Activated naive CD8-positive, alpha-beta T cell treated with anti-CD3 and anti-CD28 coated beads, Interleukin-2, amount 50 U/mL, for 16 hours (primary cell): ENCODE measurements at places on chromosomes 2 and 18.

GRCh38 chr18:55319459-55320193 lies 268.4 kb downstream of the TCF4 start:
- no peak for DNase-seq

- no peak for DNase-seq
Observed at GRCh38 chr2:195475336-195475735, 181.7 kb upstream of the SLC39A10 start.

DNA sequence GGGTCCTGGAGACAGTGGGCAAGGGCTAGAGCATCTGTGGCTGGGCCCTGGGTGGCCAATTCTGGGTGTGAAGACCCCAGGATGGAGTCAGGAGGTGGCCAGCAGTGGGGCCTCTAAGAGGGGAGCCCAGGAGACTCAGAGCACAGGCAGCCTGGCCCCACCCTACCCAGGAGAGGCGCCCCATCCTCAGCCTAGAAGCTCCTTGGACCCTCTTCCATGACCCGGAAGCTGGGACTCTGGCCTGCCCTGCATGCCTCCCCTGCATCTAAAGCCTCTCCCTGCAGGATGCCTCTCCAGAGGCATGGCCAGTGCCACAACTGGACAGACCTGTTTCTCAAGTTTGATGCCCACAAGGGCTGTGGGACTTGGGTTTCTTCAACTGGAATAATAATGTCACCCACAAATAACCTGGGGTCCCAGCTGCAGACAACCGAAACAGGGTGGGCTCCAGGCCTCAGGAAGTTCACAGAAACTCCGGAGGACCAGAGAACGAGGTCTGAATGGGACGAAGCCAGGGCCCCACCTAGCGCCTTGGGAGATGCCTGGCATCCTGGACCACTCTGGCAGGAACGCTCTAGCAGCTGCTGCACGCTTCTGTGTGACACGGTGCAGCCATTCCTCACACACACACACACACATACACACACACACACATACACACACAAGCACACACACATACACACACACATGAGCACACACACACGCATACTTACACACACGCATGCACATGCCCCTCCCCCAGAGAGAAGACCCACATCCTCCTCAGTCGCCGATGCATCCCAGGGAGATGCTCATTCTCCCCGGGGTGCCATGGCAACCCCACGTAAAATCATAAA lies 16.4 kb downstream of the KCNIP3 start:
- no peak for DNase-seq

- no peak for DNase-seq
Observed at GRCh38 chr2:2942906-2943305, 434.7 kb downstream of the EIPR1 start.

DNA sequence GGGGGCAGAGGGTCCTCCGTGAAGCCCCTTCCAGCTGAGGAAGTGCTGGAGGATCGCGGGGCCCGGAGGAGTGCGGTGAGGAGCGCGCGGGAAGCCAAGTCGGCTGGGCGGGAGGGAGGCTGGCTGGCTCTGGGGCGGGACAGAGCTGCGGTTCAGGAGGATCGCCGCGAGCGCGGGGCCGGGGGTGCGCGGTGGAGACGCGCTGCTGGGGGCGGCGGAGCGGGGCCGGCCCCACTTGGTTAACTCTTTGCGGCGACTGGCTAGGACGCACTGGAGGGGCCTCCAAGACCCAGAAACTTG lies 464 bp downstream of the CYBRD1 start:
- no peak for DNase-seq

DNA sequence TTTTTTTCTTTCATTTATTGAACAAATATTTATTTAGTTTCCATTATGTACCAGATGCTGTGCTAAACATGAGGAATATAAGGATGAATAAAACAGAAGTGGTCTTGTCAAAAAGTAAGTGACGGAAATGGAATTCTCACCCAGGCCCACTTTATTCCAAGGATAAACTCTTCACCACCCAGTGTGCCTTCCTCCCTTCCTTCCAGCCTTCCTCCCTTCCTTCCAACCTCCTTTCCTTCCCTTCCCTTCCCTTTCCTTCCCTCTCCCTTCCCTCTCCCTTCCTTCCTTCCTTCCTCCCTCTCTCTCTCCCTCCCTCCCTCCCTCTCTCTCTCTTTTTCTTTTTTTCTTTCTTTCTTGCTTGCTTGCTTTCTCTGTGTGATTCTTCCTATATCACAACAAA lies 240.8 kb downstream of the DPP10 start:
- DNase-seq = no peak

- no peak for DNase-seq
Observed at GRCh38 chr2:96957244-96957643, 29.1 kb downstream of the FAM178B start.

DNA sequence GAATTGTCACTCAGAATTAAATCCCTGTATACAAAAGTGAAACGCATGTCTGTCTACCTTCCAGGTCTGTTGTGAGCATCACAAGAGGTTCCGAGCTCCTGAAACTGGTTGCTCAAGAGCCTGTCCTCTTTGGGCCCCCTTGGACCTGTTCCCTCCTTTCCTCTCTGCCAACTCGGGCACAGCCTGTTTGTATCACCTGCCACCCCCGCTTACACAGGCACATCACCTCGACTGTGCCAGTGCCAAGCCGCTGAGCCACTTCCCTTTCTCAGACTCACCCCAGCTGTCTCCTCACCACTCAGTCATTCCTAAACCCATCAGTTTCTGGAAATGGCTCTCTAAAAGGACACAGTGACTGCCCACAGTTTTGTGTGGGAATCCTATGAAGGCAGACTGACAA lies 3.1 kb downstream of the EFR3B start:
- no peak for DNase-seq

DNA sequence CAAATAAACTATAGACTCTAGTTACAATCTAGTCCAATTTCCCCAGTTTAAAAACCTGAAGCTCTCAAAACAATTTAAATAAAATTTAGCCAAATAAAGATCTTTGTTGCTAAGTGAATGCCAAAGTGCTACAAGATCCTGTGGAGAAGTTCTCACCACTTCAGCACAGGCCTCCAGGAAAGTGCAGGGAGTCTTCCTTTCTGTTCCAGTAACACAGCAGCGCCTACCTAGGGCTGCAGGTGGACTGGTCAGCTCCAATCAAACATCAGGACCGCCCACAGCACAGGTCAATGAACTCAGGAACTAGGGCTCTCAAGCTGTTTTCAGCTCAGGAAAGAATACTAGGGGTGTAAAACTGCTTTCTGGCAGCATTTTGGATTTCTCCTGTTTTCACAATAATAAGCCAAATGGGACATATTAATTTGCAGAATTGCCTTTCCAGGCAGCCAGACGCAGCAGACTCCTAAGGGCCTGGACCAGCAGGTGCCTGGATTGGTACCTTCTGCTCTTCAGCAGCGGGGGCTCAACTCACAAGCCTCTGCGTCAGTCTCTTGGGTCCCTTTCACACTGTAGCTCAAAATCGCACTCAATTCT lies 1.5 kb downstream of the FAM110C start:
- DNase-seq = no peak

- no peak for DNase-seq
Observed at GRCh38 chr18:35352283-35352682, 8.1 kb upstream of the ZNF24 start.

- DNase-seq = no peak
Observed at GRCh38 chr2:117723888-117724434, 90.5 kb upstream of the DDX18 start.

GRCh38 chr18:45384962-45385315 lies 230.3 kb upstream of the SLC14A2 start:
- DNase-seq = no peak

DNA sequence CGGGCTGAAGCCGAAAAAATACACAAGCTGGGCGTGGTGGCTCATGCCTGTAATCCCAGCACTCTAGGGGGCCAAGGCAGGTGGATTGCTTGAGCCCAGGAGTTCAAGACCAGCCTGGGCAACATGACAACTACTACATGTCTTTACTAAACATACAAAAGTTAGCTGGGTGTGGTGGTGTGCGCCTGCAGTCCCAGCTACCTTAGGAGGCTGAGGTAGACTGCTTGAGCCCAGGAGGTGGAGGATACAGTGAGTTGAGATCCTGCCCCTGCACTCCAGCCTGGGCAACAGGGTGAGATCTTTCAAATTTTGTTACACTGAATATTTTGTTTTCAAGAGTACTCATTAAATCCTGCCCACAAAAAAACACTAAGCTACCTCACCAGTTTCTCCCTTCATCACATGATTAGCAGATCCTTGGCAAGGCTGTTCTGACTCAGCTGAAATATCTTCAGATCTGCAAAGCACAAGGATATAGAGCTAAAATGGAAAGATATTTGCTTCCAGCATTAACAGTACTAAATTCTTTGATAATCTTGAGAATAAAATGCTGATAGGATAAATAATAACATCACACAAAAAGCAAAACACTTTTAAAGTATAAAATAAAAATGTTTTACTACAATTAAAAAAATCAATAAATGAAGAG lies 28.2 kb upstream of the MCM6 start:
- no peak for DNase-seq

DNA sequence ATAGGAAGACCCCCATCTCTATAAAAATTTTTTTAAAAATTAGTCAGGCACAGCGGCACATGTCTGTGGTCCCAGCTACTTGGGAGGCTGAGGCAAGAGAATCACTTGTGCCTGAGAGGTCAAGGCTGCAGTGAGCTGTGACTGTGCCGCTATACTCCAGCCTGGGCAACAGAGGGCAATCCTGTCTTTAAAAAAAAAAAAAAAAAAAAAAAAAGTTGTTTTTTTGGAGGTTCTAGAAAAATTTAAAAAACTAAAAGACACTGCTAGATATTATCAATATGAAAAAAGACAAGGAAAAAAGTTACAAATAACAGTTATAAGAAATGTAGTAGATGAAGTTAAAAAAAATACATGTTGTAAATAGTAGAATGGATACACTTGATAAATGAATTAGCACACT lies 56.1 kb upstream of the C2orf15 start:
- DNase-seq = no peak

GRCh38 chr2:120675460-120676130 lies 60.1 kb upstream of the GLI2 start:
- DNase-seq = no peak

GRCh38 chr2:237184192-237184918 lies 98.7 kb downstream of the COPS8 start:
- DNase-seq = no peak

- no peak for DNase-seq
Observed at GRCh38 chr2:181471783-181472182, 14.6 kb downstream of the ITGA4 start.

DNA sequence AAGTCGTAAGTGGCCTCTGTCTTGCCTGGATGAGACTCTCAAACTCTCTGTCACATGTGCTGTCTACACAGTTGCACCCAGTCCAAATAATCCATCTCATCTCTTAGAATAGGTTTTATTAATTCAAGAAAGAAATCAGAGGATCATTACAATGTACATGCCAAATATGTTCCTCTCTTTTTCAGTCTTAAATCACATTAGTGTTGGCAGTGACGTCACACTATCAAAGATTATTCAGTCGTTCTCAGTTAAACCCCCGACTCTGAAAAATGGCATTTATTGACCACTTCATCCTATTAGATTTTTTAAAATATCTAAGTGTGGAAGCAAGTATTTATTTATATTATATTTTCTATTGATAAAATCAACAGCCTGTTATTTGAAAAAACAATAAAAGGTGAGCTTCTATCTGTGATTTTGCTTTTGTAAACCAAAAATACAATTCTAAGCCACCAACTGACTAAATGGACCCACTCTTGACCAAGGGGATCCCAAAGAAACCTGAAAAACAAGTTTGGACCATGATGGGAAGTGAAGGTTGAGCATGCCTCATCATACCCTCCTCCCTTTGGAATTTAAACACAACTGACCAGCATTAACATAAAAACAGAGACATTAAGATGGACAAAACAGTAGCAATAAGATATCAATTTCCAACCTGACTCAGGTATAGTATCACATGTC lies 1894.4 kb upstream of the LRRTM1 start:
- DNase-seq = no peak
